IPS DF 6.9 (cell line): ENCODE measurements at places on chromosomes 2 and 18.
A peak's percentile ranks its signal among the peaks of the same experiment; 100 is the strongest.

- DNase-seq = no peak
Observed at GRCh38 chr2:241219030-241219382, 30.5 kb downstream of the ANO7 start.

GRCh38 chr18:50000227-50000626 is 186.9 kb upstream of the ACAA2 start:
- DNase-seq = no peak

DNA sequence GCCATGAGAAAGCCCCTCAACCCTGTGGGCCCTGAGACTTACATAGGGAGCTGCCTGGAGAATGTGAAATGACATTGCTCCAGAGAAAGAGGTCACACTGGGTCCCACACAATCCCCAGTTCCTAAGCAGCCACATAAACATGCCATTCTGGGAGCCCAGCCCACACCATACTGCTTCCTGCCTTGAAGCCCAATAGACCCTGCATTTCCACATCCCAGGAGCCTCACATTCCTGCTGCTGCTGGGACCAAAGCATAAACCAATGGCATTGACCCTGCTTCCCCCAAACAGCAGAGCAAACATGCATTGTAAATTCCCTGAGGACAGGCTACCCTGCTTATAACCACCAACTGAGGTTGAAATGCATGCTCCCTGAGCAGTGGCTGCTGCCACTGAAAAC is 1117.6 kb upstream of the SLC39A10 start:
- DNase-seq = peak; percentile 13

- DNase-seq = no peak
Observed at GRCh38 chr2:55147041-55147440, 85.1 kb downstream of the CLHC1 start.

DNA sequence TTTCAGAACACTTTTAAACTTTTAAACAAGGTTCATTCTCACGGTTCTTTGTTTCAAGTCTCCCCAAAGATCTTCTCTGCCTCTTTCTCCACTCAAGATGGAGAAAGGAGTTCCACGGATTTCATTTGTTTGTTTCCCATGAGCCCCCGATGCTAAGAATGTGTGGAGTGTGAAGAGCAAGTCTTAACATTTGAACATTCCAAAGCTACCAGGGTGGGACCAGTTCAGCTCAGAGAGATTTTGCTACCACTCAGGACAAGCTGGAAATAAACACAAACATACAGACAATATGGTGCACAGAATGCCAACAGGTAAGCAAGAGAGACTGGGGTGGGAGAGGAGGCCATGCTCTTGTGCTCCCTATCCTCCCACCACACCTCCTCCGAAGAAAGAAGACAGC is 56.7 kb downstream of the SPRED2 start:
- no peak for DNase-seq

DNA sequence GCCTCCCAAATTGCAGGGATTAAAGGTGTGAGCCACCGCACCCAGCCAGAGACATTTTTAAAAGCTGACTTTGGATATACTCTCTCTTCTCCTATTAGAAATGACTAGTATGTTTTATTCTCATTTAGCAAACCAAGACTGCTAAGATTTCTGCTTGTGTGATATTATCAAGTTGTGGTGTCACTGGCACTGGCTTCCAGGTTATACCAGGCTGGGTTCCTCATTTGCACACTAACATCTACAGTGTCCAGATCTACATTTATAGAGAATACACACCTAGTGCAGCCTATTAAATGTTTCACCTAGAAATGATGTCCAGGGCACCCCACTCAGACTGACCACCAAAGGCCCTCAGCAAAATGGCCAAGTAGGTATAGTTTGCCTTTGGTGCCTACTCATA is 265.3 kb upstream of the STON1 start:
- no peak for DNase-seq

- no peak for DNase-seq
Observed at GRCh38 chr18:63758615-63759240, 16.5 kb upstream of the SERPINB7 start.

- DNase-seq = no peak
Observed at GRCh38 chr2:198347349-198347748, 543.0 kb downstream of the PLCL1 start.

GRCh38 chr2:147025646-147026585 is 818.9 kb upstream of the ACVR2A start:
- DNase-seq = no peak

DNA sequence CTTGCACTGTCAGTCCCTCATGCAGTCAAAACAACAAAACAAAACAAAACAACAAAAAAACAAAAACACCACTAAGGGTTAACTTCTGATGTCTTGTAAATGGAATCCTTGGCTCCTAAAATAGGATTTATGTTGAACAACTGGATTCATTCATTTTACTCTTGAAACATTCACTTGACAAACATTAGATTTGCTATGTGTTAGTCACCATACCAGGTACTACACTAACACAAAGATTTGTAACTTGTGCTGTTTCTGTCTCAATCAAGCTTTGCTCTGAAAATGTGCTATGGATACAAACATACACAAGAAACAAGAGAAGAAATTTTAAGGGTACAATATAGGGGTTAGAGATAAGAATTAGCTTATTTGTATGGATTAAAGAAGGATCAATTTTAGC is 812.8 kb downstream of the LRP1B start:
- no peak for DNase-seq

DNA sequence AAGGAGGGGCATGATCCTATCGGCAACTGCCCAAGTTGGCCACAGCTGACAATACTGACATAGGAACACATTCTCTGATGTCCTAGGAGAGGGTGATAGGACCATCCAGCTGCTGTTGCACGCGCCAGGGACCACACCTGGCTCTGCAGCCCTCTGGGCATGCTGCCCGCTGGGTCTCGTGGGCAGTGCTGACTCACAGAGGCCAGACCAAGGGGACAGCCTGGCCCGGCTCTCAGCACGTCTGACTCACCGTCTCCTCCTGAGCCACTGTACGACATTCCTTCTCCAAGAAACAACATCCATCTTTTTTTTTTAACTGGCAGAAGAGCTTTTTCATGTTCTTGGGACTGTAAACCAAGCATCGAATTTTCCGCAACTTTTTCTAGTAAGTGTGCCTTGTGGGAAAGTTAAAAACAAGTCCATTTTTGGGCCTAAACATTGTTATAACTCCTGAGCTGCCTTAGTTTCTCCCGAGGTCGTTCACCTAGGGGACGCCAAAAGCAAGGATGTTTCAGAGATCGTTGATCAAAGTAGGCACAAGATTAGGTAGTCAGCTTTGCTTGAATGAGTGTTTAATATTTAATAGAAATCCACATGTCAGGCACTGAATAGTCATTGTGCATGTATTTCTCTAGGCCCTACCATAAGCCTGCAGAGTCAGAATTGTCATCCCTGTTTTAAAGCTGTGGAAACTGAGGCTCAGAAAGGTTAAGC is 100.3 kb downstream of the TTC32 start:
- no peak for DNase-seq

GRCh38 chr2:15798701-15799431 is 141.5 kb upstream of the MYCN start:
- DNase-seq = no peak

DNA sequence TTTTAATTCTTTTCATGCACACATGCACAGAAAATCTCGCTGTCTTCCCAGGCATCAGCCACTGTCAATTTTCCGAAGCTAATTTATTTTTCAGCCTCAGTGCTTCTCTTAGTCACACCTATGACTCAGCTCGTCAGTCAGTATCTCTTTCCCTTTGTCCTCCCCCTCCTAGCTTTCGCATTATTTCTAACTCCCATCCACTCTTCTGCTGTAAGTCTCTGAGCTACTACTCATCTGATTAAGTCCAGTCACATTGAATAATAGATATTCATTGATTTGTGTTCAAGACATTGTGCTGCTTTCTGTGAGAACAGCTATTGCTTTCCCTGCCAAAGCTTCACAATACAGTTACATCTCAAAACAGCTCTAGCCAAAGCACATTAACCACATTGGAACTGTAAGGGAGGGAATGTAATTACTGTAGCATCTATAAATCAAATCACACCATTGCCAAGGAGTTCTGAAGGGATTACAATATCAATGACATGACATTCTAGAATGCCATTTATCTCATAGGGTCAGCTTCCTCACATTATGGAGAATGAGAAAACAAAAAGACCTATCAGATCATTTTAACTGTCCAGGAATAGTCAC is 89.4 kb downstream of the SCN3A start:
- DNase-seq = no peak

DNA sequence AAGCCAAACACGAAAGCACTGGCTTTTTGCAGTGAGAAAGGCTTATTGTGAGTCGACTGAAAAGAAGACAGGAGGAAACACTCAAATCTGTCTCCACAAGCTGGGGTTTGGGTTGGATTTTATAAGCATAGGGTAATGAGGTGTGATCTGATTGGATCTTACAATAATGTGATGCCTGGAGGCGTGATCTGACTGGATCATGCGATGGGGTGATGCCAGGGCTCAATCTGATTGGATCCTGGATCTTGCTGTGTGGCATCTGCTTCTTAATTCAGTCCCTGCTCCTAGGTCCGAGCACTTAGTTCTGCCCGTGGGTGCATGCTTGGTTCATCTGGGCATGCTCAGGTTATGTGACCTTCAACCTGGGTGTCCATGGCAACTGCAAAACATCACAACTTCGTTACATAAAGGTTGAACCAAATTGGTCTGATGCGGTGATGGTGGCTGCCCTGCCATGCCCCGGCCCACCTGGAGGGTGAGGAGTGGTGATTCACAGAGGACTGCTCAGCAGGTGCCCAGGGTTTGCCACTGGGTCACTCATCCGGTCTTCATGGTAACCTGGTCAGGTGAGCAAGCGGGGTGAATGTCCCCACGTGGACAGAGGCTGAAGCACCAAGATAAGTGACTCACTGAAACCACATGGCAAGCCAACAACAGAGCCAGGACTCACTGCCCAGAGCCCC is 111.0 kb downstream of the KCNF1 start:
- no peak for DNase-seq

DNA sequence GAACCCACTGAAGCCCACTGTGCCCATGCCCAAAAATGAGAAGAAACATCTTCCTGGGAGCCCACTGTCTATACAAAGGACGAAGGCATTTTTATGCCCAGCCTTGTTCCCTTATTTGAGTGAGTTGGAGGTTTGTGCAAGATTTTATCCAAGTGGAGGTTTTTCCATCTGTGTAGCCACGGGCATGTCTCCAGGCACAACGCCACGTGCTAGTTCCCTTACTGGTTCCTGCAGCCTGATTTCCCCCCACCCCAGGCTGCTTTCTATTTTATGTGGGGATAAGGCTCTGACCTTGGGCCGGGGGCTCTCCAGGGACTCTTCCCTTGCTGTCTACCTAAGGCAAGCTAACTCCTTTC is 22.2 kb upstream of the TXNL4A start:
- no peak for DNase-seq

DNA sequence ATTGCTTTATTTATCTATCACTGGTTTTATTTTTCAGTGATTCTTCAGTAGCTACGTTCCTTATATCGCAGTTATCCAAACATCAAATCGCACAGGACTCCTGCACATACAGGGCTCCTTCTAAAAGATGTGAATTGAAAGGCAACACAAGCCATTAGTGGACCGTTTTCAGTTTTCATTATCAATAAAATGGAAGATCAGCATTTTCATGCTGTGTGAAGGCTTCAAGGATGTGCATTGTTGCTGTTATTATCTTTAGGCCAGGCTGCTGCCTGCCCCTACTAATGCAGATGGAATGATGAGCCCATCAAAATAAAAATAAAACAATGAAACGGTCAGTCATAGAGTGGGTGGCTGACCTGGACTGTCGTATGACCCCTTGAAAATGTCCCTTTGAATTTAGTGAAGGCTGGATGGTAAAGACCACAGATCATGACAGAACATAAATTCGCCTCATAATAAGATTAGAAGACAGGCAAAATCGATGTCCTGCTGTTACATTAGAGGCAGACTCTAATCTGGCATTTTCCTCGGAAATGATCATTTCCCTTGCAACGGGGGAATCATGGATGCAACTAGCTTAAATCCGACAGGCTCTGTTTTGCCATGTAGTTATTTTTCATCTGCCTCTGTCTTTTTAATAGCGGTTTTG is 32.9 kb downstream of the ITGB6 start:
- DNase-seq = no peak

- no peak for DNase-seq
Observed at GRCh38 chr2:106995556-106995955, 109.6 kb upstream of the ST6GAL2 start.
